A549 treated with Mapracorat at 1 μM for 4 hours (cell line): ENCODE measurements at places on chromosomes 6 and 20. TPM values are rescaled to one million over a fixed set of nuclear protein-coding genes. Genes with fewer than 3 reads are reported as not detected.

VNN1 gene
- 0.06 to 0.15 TPM (median 0.10 TPM) in 3 of 5 replicates, not detected in the others for total RNA-seq

HCK gene
- total RNA-seq, result 0.08 to 0.20 TPM (median 0.12 TPM) in 5 replicates

GPR63 gene
- total RNA-seq, result 0.35 to 0.51 TPM (median 0.38 TPM) in 5 replicates

SAPCD1 gene
- 2.6 to 5.2 TPM (median 4.3 TPM) in 5 replicates for total RNA-seq

GPX5 gene
- total RNA-seq, result not detected in 5 replicates

SNPH gene
- 3.1 to 4.9 TPM (median 4.0 TPM) in 5 replicates for total RNA-seq

STX11 gene
- total RNA-seq, result 2.2 to 2.9 TPM (median 2.5 TPM) in 5 replicates

TPMT gene
- 5.5 to 6.0 TPM (median 5.8 TPM) in 5 replicates for total RNA-seq

RBM24 gene
- total RNA-seq, result 6.4 to 8.7 TPM (median 6.6 TPM) in 5 replicates

ZNF334 gene
- not detected in 5 replicates for total RNA-seq

RALY gene
- total RNA-seq, result 124 to 160 TPM (median 159 TPM) in 5 replicates

HLA-DQA1 gene
- not detected in 5 replicates for total RNA-seq

TRIM15 gene
- total RNA-seq, result not detected in 5 replicates

PTGIS gene
- total RNA-seq, result 0.02 to 0.08 TPM in 2 of 5 replicates, not detected in the others

LTA gene
- 0.10 to 0.16 TPM (median 0.12 TPM) in 3 of 5 replicates, not detected in the others for total RNA-seq

OR2H1 gene
- total RNA-seq, result not detected in 5 replicates

BFSP1 gene
- total RNA-seq, result 3.7 to 5.1 TPM (median 4.1 TPM) in 5 replicates

RAET1L gene
- total RNA-seq, result 0.26 to 0.55 TPM (median 0.41 TPM) in 5 replicates

SEC63 gene
- total RNA-seq, result 18.1 to 23.8 TPM (median 22.8 TPM) in 5 replicates

NOX3 gene
- not detected in 5 replicates for total RNA-seq

SUN5 gene
- not detected in 5 replicates for total RNA-seq

CITED2 gene
- 21.5 to 34.3 TPM (median 33.0 TPM) in 5 replicates for total RNA-seq

SLC35D3 gene
- total RNA-seq, result 0.05 to 0.14 TPM (median 0.12 TPM) in 3 of 5 replicates, not detected in the others

TPD52L1 gene
- 47.3 to 52.0 TPM (median 47.9 TPM) in 5 replicates for total RNA-seq

PPIL6 gene
- 2.5 to 3.6 TPM (median 2.9 TPM) in 5 replicates for total RNA-seq

CDC25B gene
- 175 to 224 TPM (median 220 TPM) in 5 replicates for total RNA-seq

CST4 gene
- total RNA-seq, result not detected in 5 replicates

JPH2 gene
- total RNA-seq, result 4.6 to 5.7 TPM (median 4.9 TPM) in 5 replicates

GJA1 gene
- total RNA-seq, result 48.0 to 68.2 TPM (median 62.3 TPM) in 5 replicates

GSTA2 gene
- not detected in 5 replicates for total RNA-seq

ARMH2 gene
- not detected in 5 replicates for total RNA-seq

NNAT gene
- not detected in 5 replicates for total RNA-seq

TFB1M gene
- 7.7 to 9.2 TPM (median 8.0 TPM) in 5 replicates for total RNA-seq

FAM162B gene
- not detected in 5 replicates for total RNA-seq

PROKR2 gene
- total RNA-seq, result not detected in 5 replicates

FAM217A gene
- total RNA-seq, result not detected in 5 replicates

CCN5 gene
- total RNA-seq, result 25.9 to 39.9 TPM (median 27.5 TPM) in 5 replicates

PLTP gene
- total RNA-seq, result 1.6 to 2.0 TPM (median 1.8 TPM) in 5 replicates

OR2J3 gene
- not detected in 5 replicates for total RNA-seq

EEF1E1 gene
- 51.6 to 93.7 TPM (median 57.6 TPM) in 5 replicates for total RNA-seq

LRFN2 gene
- total RNA-seq, result not detected in 5 replicates

KHDC3L gene
- not detected in 5 replicates for total RNA-seq

OR12D3 gene
- total RNA-seq, result not detected in 5 replicates

ADTRP gene
- 0.19 to 1.1 TPM (median 0.24 TPM) in 5 replicates for total RNA-seq

SIRPB2 gene
- total RNA-seq, result 0.15 TPM in 1 of 5 replicates, not detected in the others

RBBP8NL gene
- total RNA-seq, result 0.52 to 1.0 TPM (median 0.73 TPM) in 5 replicates

NT5E gene
- 25.9 to 38.4 TPM (median 32.7 TPM) in 5 replicates for total RNA-seq

XRN2 gene
- 89.3 to 107 TPM (median 98.7 TPM) in 5 replicates for total RNA-seq

ULBP2 gene
- total RNA-seq, result 2.9 to 3.9 TPM (median 3.4 TPM) in 5 replicates

TMEM244 gene
- not detected in 5 replicates for total RNA-seq

PAX1 gene
- total RNA-seq, result 0.06 TPM in 1 of 5 replicates, not detected in the others

OR2B3 gene
- not detected in 5 replicates for total RNA-seq

HAO1 gene
- not detected in 5 replicates for total RNA-seq

PTPRT gene
- total RNA-seq, result not detected in 5 replicates

SLC32A1 gene
- total RNA-seq, result not detected in 5 replicates
